Stimulated activated naive B cell treated with anti-CD40 and anti-IgM and Interleukin-4, amounts not matched to agents 10 μg/mL and 1 μg/mL and 100 μg/mL, for 72 hours (primary cell): ENCODE measurements at places on chromosomes 2 and 18.

GRCh38 chr2:222319586-222320435 is 21.0 kb upstream of the PAX3 start:
- H3K27me3 ChIP-seq: peaks cover 43% of the 10 kb centered on the region
- DNase-seq: no peak
- no peak overlapping the region for H3K27ac ChIP-seq
- peak overlapping the region; percentile 52 for H3K4me3 ChIP-seq
- peaks cover 15% of the 10 kb centered on the region for H3K4me1 ChIP-seq

- no peak overlapping the region for H3K4me3 ChIP-seq
- H3K27me3 ChIP-seq: peaks cover 48% of the 10 kb centered on the region
- no peak for DNase-seq
- H3K27ac ChIP-seq: no peak overlapping the region
- no peaks in the 10 kb centered on the region for H3K4me1 ChIP-seq
- H3K36me3 ChIP-seq: peaks cover 4% of the 10 kb centered on the region
These were observed 108.5 kb downstream of the TMEM18 start for GRCh38 chr2:568639-569235.

- H3K4me1 ChIP-seq: peaks cover 8% of the 10 kb centered on the region
- H3K27me3 ChIP-seq: peaks cover 58% of the 10 kb centered on the region
- peaks cover 1% of the 10 kb centered on the region for H3K36me3 ChIP-seq
- DNase-seq: no peak
These were observed 4.3 kb upstream of the PLCL1 start for GRCh38 chr2:197800091-197800490.

GRCh38 chr2:62219407-62220159 is 23.7 kb downstream of the B3GNT2 start:
- H3K36me3 ChIP-seq: peaks cover 49% of the 10 kb centered on the region
- H3K27me3 ChIP-seq: no peaks in the 10 kb centered on the region
- peaks cover 84% of the 10 kb centered on the region for H3K4me1 ChIP-seq
- H3K4me3 ChIP-seq: no peak overlapping the region
- no peak for DNase-seq

DNA sequence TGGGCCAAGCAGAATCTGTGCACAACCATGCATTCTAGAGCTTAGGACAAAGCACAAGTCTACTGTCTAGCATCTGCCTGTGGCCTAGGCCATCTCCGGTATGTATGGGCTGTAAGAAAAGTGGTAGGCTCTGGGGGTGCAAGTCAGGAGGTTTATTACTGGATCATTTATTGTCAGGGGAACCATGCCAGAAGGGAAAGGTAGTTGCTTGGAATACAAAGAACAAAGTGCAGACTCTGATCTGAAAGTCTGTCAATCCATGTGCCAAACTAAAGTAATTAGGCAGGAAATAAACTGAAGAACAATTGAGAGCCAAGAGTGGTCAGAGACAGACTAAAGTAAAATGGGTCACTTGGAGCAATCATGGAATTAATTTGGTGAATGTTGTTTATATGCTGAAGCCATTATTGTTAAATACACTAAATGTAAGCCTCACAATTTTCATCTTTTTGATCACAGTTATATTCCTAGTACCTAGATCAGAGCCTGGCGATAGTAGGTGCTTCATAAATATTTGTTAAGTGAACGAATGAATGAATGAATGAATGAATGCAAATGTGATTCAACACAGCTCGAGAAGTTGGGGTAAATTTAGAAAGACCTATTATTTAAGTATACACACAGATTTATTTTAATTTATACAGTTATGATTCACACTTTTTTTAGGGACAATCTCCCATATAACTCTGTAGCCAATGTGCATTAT is 260.7 kb upstream of the STON1 start:
- no peaks in the 10 kb centered on the region for H3K4me1 ChIP-seq
- no peak overlapping the region for H3K27ac ChIP-seq
- no peak overlapping the region for H3K4me3 ChIP-seq
- DNase-seq: no peak

DNA sequence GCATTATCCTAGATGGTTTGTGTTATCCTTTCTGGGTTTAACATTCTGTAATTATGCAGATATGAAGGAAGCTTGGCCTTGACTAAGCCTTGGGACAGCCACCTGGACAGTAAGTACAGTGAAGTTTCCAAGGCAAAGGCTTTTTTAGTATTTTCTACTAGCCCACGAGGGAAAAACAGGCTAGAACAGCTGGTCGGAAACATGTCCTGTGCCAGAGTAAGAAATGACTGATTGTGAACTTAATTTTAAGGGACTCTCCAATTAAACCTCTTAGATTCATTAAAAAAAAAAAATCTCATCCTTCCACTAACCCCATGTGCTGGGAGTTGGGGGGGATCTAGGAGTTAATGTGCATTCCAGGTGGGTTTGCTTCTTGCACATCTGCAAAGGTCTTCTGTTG is 720.8 kb downstream of the SLC4A3 start:
- no peaks in the 10 kb centered on the region for H3K27me3 ChIP-seq
- H3K36me3 ChIP-seq: no peaks in the 10 kb centered on the region
- H3K27ac ChIP-seq: no peak overlapping the region
- H3K4me1 ChIP-seq: no peaks in the 10 kb centered on the region
- DNase-seq: no peak
- no peak overlapping the region for H3K4me3 ChIP-seq

- no peaks in the 10 kb centered on the region for H3K4me1 ChIP-seq
- DNase-seq: no peak
- H3K27me3 ChIP-seq: peaks cover 11% of the 10 kb centered on the region
- H3K4me3 ChIP-seq: no peak overlapping the region
- no peak overlapping the region for H3K27ac ChIP-seq
- no peaks in the 10 kb centered on the region for H3K36me3 ChIP-seq
These were observed 6.4 kb upstream of the XDH start for GRCh38 chr2:31420936-31421335.

GRCh38 chr2:39266139-39266805 is 22.5 kb upstream of the CDKL4 start:
- H3K27me3 ChIP-seq: no peaks in the 10 kb centered on the region
- peaks cover 10% of the 10 kb centered on the region for H3K36me3 ChIP-seq
- peak overlapping the region; percentile 43 for H3K27ac ChIP-seq
- H3K4me3 ChIP-seq: peak overlapping the region; percentile 4
- H3K4me1 ChIP-seq: peaks cover 15% of the 10 kb centered on the region
- DNase-seq: peak; percentile 13

GRCh38 chr2:191631754-191632153 is 46.2 kb upstream of the NABP1 start:
- H3K27ac ChIP-seq: no peak overlapping the region
- no peak for DNase-seq
- H3K36me3 ChIP-seq: no peaks in the 10 kb centered on the region
- H3K27me3 ChIP-seq: no peaks in the 10 kb centered on the region

DNA sequence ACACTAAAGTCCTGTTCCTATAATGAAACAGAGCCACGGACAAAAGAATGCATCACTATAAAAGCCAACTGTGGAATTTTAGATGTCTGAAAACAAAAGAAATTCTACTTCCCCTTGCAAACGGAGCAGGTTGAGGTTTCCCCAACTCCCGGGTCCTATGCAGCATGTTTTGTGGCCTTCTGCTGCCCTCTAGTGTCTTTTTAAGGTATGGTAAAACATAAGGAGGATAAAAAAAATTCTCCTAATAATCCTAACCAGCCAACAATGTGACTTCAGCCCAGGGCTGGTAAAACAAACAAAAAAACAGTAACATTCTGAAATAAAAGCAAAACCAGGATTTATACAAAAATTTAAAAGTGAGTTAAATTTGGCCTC is 539.5 kb downstream of the NRXN1 start:
- H3K36me3 ChIP-seq: no peaks in the 10 kb centered on the region
- peak; percentile 23 for DNase-seq
- peaks cover 6% of the 10 kb centered on the region for H3K4me1 ChIP-seq
- no peak overlapping the region for H3K4me3 ChIP-seq
- no peaks in the 10 kb centered on the region for H3K27me3 ChIP-seq

GRCh38 chr18:13371689-13372418 is 153.3 kb downstream of the LDLRAD4 start:
- no peak overlapping the region for H3K27ac ChIP-seq
- H3K4me3 ChIP-seq: no peak overlapping the region
- H3K36me3 ChIP-seq: no peaks in the 10 kb centered on the region
- no peaks in the 10 kb centered on the region for H3K27me3 ChIP-seq
